ENCODE measurements at places on chromosomes 2 and 18.

- DNase-seq = no peak
Measured at GRCh38 chr2:228268301-228268700, 86.8 kb upstream of the SPHKAP start.

DNA sequence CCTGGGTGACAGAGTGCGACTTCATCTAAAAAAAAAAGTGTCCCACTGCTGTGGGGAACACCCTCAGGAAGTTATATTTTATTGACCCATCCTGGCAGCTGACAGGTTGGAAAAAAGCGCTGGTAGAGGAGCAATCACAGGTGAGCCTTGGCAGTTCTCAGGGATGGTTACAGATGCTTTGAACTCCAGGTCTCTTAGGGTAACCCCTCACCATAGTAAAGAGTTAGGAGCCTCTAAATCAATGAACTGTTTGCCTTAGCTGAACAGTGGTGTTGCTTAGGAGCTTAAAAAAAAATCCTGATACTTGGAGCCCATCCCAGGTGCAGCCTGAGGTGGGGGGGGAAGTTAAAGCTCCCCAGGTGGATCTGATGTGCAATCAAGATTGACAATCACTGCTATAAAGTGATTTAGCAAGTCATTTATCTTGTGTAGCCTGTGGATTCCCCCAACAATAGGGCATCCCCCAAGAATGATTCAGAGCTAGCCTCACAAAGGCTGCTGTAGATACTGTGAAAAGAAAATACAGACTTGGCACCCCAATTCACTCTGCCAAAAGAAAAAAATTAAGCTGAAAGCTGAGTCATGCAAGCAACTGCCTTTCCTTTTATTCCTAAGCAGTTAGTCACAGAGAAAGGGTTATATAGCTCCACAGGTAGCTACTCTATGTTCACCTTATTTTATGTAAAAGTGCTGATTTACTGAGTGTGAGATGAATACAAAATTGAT lies 14.8 kb downstream of the SLC16A14 start:
- DNase-seq = no peak

DNA sequence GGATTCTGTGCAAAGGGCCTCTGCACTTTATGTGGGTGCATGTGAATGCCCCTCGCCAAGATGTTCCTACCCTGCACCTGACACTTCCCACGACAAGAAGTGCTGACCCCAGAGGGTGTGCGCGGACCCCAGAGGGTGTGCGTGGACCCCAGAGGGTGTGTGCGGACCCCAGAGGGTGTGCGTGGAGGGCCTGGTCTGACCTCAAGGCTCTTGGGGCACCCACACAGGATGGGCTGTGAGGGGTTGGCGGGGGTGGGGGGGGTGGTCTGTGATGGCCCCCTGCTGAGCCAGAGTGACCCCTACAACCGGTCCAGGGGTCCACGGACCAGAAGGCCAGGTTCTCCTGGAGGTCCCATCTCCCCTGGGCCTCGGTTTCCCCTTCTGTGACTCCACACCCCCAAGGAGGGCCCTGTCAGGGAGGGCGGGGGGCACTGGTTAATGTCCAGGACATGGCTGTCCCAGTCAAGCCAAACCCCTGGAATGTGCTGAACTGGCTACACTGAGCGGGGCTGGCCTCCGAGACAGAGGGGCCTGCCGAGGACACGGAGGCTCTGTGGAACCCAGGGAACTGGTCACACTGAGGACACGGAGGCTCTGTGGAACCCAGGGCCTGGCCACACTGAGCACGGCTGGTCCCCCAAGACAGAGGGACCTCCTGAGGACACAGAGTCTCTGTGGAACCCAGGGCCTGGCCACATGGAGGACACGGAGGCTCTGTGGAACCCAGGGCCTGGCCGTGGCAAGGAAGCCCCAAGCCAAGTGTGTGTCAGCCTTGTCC lies 3.1 kb downstream of the NEU4 start:
- DNase-seq = no peak

GRCh38 chr18:38362286-38362792 lies 796.7 kb upstream of the CELF4 start:
- DNase-seq = no peak

DNA sequence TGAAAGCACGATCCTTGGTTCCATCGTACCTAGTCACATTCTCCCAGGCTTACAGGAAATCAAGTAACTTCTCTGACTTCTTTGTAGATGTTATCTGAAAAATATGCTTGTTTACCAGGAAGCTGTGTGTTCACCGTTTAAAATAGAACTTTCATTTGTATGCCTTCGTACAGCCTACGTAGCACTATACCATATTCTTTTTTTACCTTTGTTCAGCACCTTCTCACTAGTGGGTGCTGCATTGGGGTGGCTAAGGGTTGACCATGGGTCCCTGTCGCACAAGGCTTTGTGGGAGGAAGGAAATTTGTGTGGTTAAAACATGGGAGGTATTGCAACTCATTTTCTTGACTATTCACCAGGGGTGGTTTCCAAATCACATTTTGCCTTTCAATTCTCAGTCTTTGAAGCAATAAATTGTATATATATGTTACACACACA lies 16.6 kb downstream of the MALT1 start:
- no peak for DNase-seq

DNA sequence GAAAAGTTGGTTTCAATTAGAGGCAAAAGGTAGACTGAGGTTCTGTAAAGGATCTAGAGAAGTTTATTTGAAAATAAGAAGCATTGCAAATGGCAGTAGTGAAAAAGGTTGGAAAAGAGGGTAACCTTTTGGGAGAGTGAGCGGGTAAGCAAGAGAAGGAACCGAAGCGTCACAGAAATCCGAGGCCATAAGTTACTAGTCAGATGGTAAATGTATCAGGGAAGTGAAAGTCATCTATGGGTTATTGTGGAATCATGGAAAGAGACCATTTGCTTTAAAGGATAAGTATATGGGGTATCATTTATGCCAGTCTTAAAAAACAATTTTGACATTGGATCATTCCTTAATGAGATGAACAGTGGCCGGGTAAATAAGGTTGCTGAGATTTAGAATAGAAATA lies 30.5 kb downstream of the EML4 start:
- no peak for DNase-seq

DNA sequence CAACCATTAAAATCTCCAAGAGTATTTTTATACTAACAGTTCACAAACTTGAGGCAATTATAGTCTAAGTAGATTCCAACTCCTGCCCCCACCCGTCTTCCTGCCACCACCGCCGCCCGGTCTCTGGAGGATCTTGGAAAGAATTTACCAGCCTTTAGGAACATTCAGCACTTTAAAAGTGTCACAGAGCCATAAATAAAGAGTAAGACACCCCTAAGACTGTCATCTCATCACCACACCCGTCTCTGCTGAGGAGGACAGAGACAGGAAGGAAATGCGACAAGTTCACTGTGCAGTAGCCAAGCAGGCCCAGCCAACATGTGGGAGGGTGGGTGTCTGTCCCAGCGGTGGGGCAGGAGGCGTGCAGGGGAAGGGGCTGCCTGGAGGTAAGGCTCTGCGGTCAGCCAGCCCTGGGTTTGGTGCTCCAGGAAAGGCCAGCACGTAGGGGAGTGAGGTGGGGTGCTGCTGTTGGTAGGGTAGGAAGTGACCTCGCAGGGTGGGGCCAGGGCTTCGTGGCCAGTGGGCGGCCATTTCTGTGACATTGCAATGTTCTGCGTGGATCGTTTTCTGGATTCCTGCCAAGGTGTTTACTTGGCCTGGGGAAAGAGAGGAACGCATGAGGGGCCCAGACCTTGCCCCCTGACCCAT lies 111.6 kb downstream of the FAM210A start:
- DNase-seq = no peak

DNA sequence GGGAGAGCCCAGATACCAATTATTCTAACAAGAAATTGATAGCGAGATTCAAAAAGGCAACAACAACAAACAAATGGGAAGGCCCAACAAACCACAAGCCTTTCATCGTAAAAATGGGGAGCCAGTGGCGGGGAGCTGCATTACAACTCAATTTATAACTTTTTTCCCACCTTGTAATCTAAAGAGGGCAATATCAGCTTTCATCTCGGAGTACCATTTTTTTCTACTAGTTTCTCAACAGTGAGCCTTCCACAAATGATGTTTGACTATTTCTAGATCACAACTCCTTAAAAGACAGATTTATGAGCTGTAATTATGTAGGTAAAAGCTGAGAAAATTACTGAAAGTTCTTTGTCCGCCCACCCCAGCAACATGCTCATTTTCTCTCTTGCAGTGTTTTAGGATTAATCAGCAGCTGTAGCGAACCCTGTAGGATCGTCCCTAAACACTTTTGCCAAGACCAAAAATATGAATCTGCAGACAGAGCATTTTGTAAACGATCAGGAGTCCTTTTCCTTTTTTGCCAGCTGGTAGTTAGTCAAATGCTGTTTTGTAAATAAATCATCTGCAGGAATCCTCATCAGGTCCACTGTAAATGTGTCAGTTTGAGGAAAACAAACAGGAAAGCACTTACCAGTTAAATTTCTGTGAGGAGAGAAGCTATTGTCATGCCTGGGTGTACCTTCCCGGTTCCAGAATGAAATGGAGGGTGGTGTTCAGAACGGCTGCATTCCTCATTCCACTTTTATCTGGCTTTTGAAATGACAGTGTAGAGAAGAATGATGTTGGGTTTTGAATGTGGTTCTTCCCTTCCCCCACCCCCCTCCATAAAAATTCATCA lies 53.2 kb downstream of the EEF1B2 start:
- DNase-seq = no peak

DNA sequence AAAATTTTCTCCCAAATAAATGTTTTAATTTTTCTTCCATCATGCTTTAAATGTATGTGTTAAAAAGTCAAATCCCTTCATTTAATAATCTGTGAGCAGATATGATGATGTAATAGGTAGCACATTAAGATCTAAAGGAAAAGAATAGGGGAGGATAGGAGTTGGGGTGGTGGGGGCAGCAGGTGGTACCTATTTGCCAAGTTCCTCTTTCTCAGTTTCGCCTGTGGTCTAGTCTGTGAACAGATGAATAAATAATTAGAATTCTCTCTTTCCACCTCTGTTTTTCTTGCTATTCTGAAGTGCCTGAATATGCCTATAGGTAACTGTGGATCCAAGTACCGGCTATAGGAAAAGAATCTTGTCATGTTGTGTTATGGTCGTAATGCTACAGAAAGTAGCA lies 152.5 kb downstream of the NRXN1 start:
- no peak for DNase-seq

DNA sequence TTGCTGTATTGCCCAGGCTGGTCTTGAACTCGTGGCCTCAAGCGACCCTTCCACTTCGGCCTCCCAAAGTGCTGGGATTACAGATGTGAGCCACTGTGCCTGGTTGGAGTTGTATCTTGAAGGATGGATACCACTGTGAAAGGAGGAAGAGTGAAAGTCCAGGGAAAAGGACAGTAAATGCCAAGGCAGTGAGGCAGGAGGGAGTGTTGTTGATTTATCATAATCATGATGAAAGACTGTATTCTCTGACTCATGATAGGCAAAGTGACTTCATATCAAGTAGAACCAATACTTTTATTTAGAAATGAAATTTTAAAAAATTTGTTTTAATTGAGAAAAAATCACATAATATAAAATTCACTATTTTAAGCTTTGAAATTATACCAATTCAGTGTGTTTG lies 162.3 kb downstream of the ARHGAP28 start:
- no peak for DNase-seq

- no peak for DNase-seq
Measured at GRCh38 chr2:21658907-21659477, 535.2 kb downstream of the TDRD15 start.

DNA sequence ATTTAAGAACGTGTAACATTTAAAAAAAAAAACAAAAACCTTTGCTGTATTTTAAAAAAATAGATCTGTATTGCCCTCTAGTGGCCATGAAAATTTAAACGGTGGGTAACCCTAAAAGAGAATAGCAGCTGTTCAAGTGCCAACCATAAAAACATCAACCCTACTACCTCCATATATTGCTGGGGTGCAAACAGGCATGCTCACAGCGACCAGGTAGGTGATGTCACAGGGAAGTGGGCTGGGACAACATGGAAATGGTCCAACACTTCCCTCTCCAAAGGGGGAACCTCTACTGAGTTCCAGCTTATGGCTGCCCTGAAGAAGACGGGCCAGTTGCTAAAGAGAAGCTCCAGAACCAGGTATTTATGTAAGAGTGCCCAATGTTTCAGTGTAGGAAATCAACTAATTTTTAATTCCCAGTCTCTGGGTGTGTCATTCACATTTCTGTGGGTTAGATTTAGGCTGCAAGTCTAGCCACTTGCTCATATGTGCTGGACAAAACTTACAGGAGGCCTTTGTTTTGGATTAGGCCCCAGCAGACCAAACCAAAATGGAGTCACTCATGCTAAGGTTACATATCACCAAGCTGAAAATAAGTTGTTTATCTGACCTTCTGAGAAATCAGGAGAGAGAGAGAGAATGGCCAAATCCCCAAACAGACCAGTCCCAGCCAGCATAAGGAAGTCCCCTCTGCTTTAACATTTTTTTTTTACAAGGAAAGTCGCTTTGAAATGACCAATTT lies 54.5 kb downstream of the SKA1 start:
- DNase-seq = peak; percentile 32

GRCh38 chr2:168798888-168799410 lies 3.5 kb upstream of the NOSTRIN start:
- DNase-seq = no peak

GRCh38 chr2:179938026-179938425 lies 69.1 kb downstream of the CWC22 start:
- DNase-seq = no peak

Measured in midbrain (tissue), 1 donor.